ENCODE measurements at places on chromosomes 16 and 17.

GRCh38 chr17:45946841-45947256 lies 52.2 kb upstream of the STH start:
- DNase-seq = no peak

DNA sequence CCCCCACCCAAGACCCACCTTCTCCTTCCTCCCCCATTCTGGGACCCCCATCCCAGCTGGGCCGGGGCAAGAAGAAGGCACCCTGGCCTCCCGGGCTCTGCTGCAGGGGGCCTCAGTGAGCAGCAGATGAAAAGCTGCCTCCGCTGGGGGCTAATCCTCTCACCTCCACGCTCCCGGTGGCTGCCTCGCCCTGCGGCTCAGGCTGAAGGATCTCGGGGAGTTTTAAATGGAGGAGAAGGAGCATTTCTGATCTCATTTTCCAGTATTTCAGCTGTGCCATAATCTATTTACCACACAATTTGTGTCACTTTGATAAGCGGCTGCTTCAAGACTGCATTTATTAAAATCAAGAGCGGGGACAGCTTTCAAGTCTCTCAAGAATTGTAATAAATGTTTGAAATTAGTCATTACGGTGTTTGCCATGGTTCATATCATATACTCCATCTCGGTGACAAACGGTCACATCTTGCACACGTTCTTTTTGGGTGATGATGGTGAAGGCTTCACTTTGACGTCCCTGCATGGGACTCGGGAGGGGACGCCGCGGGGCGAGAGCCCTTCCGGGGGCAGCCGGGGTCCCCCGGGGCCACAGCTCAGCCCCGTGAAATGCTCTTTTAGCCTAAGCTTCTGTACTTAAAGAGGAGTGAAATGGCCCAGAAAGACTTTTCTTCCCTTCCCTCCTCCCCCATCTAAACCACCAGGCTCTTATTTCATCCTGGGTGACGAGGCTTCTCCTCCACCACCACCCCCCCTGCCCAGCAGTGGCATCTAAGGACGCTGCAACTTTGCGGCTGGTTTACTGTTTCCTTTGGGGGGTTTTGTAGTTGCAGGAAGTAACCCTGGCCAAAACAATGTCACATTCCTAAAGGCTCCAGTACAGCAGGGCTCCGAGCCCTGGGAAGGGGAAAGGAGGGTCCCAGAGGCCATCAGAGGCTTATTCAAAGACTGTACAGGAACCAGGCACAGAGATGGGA lies 313.1 kb upstream of the TNRC6C start:
- DNase-seq = no peak

GRCh38 chr17:10121971-10122707 lies 76.3 kb downstream of the GAS7 start:
- no peak for DNase-seq

- peak; percentile 60 for DNase-seq
These were observed 5.1 kb upstream of the NME4 start for GRCh38 chr16:391885-392335.

DNA sequence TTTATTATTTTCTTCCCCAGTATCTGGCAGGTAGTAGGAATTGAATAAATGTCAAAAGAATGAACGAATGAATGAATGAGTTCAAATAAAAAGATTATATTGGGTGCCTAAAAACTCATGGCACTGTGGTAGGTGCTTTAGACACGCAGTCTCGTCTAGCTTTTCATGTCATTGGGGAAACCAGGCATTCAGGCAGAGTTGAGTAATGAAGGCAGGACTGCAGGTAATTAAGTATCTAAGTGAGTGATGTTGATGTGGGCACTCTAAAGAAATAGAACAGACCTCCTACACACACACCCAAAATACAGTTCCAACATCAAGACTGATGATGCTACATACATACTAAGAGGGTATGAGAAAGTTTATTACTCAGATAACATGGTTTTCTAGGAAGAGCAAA lies 96.6 kb downstream of the ZNF18 start:
- DNase-seq = no peak

DNA sequence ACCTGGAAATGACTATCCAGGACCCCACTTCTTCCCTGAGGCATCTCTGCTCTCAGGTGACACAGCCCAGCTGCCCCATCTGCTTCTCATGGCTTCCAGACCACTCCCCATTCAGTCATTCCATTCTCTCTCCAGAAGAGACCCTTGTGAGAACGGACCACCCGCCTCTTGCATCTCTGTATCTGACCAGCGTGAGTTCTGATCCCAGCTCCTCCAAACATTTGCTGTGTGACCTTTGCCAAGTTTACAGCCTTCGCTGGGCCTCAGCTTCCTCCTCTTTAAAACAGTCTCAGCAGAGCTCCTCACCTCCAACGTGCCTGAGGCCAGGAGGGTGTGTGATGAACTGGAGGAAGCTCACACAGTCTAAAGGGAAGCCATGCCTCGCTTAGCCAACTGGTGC lies 39.6 kb downstream of the C16orf82 start:
- no peak for DNase-seq

GRCh38 chr16:1542533-1542932 lies 9.1 kb downstream of the TMEM204 start:
- DNase-seq = no peak

DNA sequence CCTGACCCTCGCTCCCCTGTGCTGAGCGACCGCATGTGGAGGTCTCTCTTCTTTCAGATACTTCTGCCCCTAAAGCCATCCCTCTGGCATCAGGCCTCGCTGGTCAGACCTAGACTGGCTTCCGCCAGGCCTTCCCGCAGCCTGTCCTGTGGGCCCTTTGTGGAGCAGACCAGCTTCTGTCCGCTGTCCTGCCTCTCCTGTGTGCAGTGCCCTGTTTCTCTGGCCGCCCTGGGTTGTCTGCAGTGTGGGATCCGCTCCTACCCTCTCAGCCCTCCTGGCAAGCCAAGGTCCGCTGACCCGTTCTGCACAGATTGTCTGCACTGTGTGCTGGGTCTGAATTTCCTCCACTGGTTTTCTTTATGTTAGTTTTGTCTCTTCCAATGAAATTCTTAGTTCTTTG lies 21.5 kb upstream of the MC1R start:
- DNase-seq = no peak

- DNase-seq = no peak
These were observed 32.0 kb downstream of the SPHK1 start for GRCh38 chr17:76416457-76416856.

DNA sequence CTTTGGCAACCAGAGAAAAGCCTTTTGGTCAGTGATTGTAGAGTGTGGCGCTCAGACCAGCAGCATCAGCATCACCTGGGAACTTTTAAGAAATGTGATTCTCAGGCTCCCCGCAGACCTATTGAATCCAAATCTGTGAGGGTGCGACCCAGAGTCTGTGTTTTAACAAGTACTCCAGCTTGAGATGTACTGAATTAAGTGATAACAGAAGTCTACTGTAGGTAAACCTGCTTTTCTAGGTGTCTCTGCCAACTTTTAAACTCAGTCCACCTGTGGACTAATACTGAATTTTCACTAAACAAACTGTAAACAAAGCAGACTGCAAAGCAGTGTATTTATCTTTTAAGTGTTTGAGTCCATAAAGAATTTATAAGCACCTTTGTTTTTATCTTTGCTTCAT lies 43.6 kb downstream of the NUP93 start:
- DNase-seq = no peak

- no peak for DNase-seq
These were observed 13.4 kb upstream of the NLK start for GRCh38 chr17:28029044-28029443.

DNA sequence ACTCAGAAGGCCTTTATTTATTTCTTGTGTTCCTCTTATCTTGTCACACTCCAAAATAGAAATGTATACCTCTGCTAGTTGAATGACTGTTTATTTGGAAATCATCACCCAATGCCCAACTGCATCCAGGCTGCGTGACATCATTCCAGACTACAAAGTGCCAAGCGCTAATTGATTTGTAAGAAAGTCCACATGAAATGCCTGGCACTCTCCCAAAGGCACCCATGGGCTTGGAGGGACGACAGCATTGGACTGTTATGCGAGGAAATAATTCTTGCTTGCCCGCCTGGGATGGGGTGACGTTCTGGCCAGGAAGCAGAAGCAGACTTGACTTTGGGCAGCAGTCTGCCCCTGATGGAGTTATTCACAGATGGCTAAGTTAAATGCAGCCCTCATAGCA lies 165.9 kb downstream of the CDH13 start:
- DNase-seq = peak; percentile 6

GRCh38 chr16:53984936-53985335 lies 281.0 kb downstream of the FTO start:
- DNase-seq = no peak

GRCh38 chr17:8312251-8312650 lies 2.2 kb downstream of the ARHGEF15 start:
- no peak for DNase-seq
